ENCODE measurements at places on chromosomes 12 and 14.

DNA sequence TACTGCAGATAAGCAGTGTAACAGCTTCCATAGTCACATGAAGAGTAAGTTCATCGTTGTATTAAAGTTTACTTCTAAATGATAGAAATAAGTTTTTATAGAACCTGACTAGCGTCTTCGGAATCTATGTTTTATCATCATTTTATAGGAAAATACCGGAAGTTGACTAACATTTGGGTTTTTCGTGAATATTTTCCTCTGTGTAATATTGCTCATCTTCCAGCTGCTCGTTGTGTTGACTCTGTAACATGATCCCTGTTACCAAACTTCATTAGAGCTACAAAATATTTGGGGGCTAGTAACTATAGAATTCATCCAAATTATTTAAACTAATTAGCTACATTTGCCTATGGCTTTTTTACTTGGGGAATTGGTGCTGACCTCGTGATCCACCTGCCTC lies 37.2 kb downstream of the DDX51 start:
- no peak for DNase-seq

DNA sequence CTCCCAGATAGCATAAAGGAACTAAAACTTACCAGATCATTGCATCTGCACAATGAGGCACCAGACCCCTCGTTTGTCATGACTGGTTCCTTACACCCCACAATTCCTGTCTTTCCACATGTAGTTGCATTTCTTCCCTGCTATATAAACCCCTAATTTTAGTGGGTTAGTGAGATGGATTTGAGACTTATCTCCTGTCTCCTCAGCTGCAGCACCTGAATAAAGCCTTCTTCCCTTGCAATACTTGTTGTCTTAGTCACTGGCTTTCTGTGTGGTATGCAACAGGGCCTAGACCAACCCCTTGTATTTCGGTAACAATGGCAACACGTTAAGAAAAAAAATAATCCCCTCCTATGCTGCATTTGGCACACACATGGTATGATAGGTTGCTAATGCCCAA lies 13.0 kb downstream of the NUP37 start:
- no peak for DNase-seq

DNA sequence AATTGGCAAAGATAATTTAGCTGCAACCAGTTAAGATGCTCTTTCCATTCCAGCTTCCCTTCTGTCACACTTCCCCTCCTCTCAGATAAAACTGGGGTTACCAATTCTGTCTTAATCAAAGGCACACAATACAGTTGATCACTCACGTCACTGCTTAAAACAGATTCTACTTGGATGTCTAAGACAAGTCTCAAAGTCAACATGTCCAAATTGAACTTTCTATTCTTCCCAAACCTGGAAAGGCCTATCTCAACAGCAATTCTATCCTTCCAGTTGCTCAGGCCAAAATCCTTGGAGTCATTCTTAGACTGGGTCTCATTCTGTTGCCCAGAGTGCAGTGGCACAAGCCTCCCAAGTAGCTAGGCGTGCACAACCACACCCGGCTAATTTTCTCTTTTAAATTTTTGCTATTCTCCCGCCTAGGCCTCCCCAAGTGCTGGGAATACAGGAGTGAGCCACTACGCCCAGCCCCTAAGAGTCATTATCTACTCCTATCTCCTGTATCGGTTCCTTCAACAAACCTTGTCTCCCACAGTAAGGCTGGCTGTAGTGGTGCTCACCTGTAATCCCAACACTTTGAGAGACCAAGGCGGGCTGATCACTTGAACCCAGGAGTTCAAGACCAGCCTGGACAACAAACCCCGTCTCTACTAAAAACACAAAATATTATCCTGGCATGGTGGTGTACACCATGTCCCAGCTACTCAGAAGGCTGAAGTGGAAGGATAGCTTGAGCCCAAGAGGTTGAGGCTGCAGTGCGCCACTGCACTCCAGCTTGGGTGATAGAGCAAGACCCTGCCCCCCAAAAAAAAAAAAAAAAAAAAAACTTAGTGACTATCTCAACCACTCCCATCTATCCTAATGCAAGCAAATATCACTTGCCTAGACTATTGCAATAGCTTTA lies 4.7 kb downstream of the RPS29 start:
- no peak for DNase-seq

DNA sequence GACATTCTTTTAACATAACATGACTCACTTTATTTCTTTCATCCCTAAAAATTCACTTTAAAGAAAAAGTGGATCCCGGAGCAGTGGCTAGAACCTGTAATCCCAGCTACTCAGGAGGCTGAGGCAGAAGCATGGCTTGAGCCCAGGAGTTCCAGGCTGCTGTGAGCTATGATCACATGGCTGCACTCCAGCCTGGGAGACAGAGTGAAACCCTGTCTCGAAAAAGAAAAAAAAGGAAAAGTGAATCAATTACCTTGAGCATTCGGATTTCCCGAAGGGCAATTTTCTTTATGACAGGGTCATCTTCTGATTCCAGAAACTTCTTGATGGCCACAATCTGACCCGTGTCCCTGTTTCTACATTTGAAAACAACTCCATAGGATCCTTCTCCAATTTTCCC lies 1.2 kb downstream of the CDKL1 start:
- no peak for DNase-seq

Data from kidney glomerular epithelial cell (primary cell).